ENCODE measurements at places on chromosomes 11 and 22.

- no peak for DNase-seq
Observed at GRCh38 chr22:50688448-50688847, 15.8 kb downstream of the SHANK3 start.

DNA sequence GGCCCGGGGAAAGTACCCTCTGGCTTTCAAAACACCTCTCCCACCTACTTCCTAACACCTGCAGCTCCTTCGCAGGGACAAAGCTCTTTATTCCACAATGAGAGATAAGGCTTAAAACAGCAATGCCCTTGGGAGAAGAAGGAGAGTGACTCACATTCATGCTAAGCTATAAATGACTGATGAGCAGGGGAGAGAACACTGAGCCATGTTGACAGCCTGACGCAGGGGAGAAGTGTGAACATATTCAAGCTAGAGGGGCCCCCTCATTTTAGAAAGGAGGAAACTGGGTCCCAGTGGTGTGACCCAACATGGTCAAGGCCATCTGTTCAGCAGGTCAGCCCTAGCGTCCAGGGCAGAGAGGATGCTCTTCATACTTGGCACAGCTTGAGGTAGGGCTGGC, 171.8 kb downstream of the DSCAML1 start:
- no peak for DNase-seq

- DNase-seq: no peak
Observed at GRCh38 chr11:69497221-69497787, 15.8 kb downstream of the LINC01488 start.

DNA sequence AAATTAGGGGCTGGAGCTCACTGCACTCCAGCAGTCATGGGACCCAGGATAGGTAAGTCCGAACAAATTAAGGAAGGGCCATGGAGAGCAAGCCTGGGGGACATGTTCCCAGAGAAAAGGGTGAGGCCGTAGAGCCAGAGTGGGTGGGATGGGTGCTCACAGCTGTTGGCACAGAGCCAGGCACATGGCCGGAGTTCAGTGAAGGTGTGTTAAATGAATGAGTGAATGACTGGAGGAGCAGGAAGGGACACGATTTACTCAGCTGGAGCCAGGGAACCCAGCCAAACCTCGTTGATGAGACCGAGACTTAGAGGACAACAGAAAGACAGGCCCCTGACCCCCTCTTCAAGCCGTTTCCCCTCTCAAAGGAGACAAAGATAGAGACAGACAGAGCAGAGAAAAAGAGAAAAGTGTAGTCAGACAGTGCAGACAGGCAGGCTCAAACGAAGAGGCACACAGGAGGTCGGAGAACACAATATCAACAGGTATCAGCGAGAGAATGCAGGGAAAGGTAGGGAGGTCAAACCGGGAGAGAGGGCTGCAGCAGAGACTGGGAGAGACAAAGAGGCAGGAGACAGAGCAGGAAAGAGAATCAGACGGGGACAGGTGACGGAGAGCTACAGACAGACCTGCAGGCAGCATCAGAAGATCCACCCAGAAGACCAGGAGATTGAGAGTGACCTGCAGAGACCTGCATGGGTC, 590 bp downstream of the SLCO2B1 start:
- DNase-seq: no peak

GRCh38 chr11:79173615-79174014, 267.2 kb downstream of the TENM4 start:
- no peak for DNase-seq

GRCh38 chr11:69120096-69120875, 35.4 kb upstream of the SMIM38 start:
- no peak for DNase-seq

DNA sequence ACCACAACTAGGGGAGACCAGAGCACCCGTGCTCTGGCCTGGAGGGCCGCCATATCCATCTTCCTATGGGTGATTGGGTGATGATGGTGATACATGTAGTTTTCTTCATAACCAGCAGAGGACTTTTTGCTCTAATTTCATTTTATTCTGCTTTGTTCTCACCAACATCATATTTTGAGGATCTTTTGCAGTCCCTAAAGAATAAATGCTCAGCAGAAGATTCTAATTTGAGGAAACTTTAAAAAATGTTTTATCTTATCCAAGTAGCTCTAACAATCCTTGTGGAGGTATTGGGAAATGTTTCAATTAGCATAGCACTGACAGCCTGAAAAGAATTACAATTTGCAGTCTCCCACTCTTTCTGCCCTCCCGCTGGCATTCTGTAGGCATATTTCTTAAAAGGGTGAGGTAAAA, 544.0 kb downstream of the NTM start:
- no peak for DNase-seq

DNA sequence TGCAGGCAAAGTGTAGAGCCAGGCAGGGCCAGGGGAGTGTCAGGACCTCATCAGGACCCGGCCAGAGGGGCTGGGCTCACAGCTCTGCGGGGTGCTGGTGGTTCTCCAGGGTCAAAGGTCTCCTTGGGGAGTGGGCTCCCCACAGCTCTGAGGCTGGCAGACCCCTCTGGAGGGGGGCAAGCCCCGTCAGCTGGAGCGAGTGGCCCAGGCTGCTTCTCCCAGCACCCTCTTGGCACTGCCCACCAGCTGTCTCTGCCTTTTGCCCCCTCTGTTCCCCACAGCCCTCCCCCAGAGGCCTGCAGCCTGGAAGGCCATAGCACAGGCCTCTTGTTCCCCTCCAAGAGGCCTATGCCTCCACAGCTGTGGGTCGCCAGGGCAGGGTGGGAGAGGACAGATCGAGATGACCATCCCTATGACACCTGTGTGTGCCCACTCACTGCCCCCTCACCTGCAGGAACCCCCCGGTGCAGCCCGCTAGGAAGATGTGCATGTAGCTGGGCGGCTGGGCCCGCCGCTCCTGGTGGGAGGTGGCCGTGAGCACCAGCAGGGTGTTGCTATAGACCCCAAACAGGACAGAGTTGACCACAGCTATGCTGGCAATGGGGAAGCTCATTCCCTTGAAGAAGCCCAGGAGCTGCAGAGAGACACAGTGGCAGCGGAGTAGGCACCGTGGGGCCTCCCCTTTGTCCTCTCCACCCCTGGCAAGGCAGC, 3.4 kb downstream of the SLC25A45 start:
- no peak for DNase-seq

- DNase-seq: no peak
Observed at GRCh38 chr11:10005955-10006525, 288.0 kb downstream of the SBF2 start.

- no peak for DNase-seq
Observed at GRCh38 chr22:44244265-44244822, 63.6 kb downstream of the PARVG start.

All from effector memory CD8-positive, alpha-beta T cell (primary cell).